ENCODE measurements at places on chromosomes 4 and X.

DNA sequence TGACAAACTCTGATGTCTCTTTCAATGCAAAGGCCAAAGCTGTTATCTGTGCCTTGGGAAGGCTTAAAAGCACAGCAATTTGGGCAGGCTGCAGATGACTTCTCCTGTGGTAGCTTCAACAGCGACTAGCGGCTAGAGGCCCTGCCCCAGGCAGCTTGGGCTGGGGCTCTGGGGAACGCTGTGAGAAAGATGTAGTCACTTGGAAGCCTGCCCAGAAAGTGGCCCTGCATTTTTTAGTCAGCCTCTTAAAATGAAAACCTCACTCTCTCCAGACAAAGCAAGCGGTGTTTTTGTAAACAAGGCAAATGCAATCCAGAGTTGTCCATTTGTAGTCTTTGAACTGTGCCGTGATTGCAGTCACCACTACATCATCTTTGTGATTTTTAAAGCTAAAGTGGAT lies 27.5 kb downstream of the PCYT1B start:
- DNase-seq, result no peak

- DNase-seq, result no peak
Observed at GRCh38 chrX:46500054-46500453, 45.2 kb downstream of the ZNF674 start.

- DNase-seq, result no peak
Observed at GRCh38 chr4:187224560-187224959, 500.9 kb upstream of the FAT1 start.

DNA sequence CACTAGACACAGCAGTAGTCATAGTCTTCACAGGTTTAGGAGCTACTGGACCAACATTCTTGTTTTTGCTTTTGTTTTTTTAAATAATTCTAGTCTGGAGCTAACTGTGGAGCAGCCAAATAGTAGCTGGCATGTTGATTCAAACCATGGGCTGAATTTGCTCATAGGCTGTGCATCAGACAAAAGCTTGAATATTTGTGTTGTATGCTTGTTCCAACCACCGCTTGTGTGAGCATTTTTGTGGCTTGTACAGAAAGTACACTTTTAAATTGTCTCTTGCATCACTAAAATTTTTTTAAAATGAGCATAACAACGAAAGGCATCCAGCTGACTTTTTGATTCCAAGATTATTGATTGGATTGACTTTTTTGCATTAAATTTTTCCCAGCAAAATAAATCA lies 39.6 kb downstream of the CCNI start:
- DNase-seq, result no peak

- no peak for DNase-seq
Observed at GRCh38 chr4:106986486-106986885, 49.6 kb downstream of the DKK2 start.

- DNase-seq, result no peak
Observed at GRCh38 chrX:119676949-119677653, 15.9 kb downstream of the SEPTIN6 start.

GRCh38 chr4:146790515-146790914 lies 151.8 kb downstream of the POU4F2 start:
- DNase-seq, result no peak

DNA sequence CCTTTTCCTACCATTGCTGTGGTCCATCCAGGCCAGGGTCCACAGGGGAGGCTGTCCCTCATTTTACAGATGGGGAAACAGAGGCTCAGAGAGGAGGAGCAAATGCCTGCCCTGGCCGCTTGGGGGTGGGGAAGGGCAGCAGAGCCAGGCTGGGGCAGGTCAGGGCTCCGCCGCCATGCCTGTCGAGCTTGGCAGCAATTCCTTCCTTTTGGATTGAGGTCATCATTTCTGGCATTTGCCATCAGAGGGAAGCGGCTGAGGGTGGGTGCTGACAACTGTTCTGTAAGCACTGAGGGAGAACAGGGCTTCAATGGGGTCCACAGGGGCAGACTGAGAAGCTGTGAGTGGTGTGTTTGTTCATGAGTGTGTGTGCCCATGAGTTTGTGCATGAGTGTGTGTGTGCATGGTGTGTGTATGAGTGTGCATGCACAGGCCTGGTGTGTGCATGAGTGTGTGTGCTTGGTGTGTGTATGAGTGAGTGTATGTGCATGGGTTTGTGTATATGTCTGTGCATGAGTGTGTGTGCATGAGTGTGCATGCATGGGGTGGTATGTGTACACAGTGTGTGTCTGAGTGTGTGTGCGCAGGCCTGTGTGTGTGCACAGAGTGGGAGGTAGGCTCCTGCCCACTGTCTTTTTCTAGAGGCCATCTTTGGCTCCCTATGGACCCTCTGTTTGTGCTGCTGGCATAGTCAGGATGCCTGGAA lies 115.2 kb downstream of the SORCS2 start:
- no peak for DNase-seq

Data from stimulated activated CD8-positive, alpha-beta memory T cell treated with anti-CD3 and anti-CD28 coated beads, Interleukin-4, amount 100 ng/mL, for 1 hour (primary cell).